ENCODE measurements at places on chromosomes 1 and 21.
A peak's percentile ranks its signal among the peaks of the same experiment; 100 is the strongest.

DNA sequence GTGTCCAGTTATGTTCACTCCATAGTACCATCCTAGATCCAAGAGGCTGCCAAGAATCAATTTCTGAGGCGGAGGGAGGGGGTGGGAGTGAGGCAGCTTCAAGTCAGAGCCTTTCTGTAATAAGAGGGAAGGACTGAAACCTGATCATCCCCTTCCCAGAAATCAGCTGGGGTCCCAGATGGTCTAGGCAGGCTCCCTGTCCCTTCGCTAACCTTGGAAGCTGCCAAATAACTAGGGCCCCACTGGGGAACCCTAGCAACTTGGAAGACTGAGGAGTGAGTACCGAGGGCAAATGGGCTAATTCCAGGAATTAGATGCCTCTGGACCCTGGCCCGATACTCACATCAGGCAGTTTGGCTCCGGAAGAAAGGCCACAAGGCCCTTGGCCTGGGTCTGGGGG lies 113.3 kb downstream of the NAV1 start:
- DNase-seq: no peak

DNA sequence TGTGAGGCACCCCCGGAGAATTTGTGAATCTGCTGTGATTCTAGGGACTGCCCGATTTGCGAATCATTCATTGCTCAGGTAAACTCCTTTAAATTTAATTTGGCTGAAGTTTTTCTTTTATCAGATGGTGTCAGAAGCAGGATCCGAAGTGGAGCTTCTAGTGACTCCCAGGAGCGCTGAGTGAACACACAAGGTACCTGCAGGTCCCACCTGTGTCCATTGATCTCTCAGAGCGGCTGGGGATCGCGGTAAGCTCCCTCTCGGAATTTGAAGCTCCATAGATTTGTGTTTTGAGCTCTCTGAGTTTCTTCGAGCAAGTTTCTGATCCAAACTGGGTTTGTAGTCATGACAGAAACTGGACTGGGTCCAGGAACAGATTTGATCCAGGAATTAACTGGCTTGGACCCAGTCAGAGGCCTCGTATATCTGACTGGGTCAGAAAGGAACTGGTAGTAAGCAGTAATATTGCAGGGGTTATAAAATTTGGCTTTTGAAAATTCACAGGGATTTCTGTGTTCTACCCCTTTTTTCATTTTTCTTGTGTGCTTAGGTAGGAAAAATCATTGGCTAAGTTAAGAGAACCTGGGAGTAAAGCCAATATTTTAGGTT lies 56.2 kb upstream of the EDEM3 start:
- no peak for DNase-seq

- no peak for DNase-seq
Observed at GRCh38 chr1:86754265-86754974, 50.0 kb downstream of the SH3GLB1 start.

DNA sequence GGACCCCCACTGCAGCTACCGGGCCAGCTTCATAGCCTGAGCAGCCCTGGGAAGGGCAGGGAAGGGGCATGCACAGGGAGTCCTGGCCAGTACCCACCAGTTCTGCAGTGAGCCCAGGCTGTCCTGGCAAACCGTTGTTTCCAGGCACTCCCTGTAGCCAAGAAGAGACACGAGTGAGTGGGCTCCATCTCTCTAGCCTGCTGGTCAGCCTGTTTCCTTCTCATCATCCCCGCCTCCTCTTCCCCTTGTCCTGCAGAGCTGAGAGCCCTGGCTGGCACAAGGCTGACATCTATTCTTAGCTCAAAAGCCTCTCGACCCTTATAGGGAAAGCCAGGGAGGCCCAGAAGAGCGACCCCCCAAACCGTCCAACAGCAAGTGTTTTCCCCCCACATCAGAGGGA lies 28.7 kb downstream of the COL16A1 start:
- DNase-seq: no peak

DNA sequence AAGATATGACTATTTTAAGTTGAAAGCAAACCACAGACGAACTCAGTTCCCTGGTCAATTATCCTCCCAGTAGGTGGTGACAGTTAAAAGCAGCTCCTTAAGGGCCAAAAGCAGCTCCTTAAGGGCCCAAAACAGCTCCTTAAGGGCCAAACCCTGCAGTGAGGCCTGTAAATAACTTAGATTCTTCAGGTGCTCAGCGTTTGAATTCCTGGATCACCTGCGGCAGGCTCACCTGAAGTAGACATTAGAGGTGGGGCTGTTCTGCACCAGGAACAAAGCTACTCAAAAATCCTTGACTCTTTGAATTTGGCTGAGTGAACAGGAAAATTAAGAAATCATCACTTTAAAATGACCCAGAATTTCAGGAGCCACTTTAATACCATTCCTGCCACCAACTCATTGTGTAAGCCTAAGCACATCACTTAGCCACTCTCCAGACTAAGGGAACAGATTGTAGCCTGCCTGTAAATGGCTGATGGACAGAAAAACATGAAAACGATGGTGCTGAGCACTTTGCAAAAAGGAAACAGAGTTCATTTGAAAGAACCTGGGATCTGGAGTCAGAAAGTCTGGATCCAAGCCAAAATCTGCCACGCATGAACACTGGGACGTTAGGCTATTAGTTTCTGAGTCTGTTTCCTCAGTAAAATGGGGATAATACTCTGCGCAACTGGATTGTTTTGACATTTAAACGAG lies 126.9 kb downstream of the LRIG2 start:
- DNase-seq: no peak

DNA sequence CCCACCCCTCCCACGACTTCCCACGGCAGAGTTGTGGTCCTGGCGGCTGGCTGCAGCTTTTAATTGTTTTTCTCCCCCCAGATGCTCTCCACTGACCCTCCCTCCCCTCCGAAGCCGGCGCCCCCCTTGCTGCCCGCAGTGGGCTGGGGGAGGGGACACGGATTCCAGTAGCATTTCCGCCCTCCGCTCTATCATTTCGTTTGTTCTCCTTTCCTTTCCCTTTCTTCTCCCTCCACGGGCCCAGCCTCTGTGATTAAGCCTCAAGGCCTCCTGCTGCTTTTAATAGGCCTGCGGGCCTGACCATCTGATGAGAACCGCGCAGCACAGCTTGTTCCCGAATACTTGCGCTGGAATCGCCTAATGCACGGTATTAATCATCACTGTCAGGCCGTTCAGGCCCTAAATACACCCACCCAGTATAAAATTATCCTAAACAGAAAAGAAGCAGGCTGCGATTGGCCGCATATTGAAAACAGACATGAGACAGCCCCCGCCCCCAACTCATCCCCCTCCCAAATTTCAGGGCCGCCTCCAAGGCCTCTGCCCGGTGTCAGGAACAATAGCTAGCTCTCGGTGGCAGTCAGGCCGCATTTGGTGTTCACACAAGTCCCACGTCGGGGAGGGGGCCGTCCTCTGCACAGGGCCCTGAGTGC lies 102.0 kb upstream of the ARHGEF16 start:
- DNase-seq: peak; percentile 52

DNA sequence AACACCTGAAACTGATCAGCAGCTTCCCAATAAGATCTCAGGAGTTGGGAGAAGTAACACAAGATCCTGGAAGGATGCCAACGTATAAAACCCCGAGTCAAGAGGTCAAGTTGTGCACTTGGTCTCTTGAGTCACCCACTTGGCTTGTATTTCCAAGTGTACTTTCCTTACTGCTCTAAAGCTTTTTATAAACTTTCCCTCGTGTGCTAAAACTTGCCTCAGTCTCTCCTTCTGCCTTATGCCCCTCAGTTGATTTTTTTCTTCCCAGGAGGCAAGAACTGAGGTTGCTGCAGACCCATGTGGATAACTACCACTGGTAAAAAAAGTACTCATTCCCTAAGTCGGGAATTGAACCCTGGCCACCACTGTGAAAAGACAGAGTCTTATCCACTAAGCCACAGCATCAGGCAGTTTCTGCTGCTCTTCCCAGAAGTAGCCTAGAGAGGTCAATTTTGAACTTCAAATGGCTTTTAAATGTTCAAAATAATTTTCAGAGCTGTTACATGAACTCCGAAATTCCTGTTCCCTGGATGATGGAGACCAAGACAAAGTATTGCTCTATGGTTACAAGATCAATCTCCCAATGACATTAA lies 28.9 kb downstream of the ITLN2 start:
- DNase-seq: no peak

- DNase-seq: no peak
Observed at GRCh38 chr1:93036672-93037071, 42.4 kb upstream of the MTF2 start.

GRCh38 chr1:185325413-185325812 lies 8.4 kb upstream of the IVNS1ABP start:
- DNase-seq: no peak

GRCh38 chr1:78279051-78279450 lies 211.7 kb upstream of the PTGFR start:
- DNase-seq: peak; percentile 88

GRCh38 chr1:66266350-66266749 lies 267.6 kb upstream of the SGIP1 start:
- no peak for DNase-seq

GRCh38 chr1:27785781-27786455 lies 12.9 kb downstream of the STX12 start:
- DNase-seq: peak; percentile 25

- DNase-seq: peak; percentile 57
Observed at GRCh38 chr1:244302876-244303609, 148.7 kb downstream of the ADSS2 start.

GRCh38 chr1:93979718-93980319 lies 70.6 kb upstream of the GCLM start:
- peak; percentile 68 for DNase-seq

Measured in fibroblast of pulmonary artery (primary cell).